ENCODE measurements at places on chromosomes 5 and 9.

GRCh38 chr5:135750506-135750905, 84.0 kb upstream of the SLC25A48 start:
- DNase-seq = no peak

GRCh38 chr5:95858023-95858461, 35.5 kb upstream of the GLRX start:
- no peak for DNase-seq

DNA sequence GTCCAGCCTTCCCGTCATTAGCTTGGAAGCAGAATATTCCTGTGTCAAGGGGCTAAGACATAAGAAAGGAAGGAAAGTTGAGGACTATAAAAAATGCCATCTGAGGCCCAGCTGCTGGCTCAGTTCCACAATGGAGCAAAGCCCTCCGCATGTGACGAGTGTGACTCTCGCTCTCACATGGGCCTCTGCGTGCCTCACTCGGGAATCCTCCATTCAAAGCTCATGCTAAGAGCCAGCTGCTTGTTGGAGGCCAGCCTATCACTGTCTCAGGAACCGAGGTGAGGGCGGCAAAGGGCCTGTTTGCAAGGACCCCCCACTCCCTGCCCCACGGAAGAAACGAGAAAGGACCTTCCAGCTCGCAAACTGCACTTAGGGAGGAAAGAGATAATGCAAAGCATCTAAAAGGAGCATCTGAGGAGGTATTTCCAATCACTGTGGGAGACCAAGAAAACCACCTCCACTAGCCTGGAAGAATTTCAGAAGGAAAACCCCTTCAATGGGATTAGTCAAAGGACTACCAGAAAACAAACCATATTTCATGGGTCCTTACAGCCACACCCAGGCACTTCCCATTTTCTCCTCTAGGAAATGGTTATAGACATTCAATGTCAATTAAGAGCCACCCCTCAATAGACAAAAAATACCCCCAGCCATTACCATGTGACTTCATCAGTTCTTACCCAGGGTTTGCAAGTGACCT, 95.3 kb downstream of the PRRT1B start:
- no peak for DNase-seq

DNA sequence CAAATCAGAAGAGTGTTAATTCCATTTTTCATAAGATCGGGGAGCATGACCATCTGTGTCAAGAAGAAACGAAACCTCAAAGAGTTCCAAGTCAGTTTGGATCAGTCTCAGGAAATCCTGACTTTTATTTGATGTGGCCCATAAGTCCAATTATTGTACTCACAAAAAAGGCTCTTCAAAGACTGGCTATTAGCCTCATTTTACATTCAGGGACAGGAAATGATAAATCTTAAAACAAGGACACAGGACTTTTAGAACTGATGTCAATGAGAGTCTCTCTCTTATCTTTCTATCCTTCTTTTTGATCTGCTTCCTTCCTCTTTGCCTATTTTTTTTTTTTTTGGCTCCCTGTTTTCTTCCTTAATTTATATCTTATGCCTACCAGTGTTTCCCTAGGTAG, 43.7 kb upstream of the SHOC1 start:
- DNase-seq = no peak

DNA sequence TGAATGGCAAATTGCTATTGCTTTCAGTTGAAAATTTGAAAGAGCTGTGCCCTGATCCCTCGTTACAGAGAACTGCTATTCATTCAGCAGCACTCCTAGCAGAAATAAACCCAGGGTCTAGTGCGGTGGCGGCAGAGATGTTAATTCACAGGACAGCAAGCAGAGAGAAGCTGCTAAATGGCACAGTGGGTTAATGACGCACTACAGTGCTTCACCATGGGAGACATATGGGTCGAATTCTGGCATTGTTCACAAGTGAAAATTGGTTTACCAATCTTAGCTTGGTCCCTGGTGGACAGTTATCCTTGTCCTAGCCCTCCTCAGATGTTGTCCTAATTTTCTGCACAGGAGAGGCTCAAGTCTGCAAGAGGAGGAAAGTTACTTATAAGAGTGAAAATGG, 807.4 kb downstream of the TLE1 start:
- DNase-seq = no peak

GRCh38 chr9:68979538-68980314, 34.2 kb downstream of the PRKACG start:
- no peak for DNase-seq

Data from activated T-cell treated with anti-CD3 and anti-CD28 coated beads for 4 hours (primary cell).